Bronchial smooth muscle cell (primary cell): ENCODE measurements at places on chromosomes 3 and 15. TPM values are rescaled to one million over a fixed set of nuclear protein-coding genes. Genes with fewer than 3 reads are reported as not detected.

The TXNRD3 gene
- 14.7 and 15.0 TPM in 2 replicates for total RNA-seq

The SLC28A1 gene
- not detected in 2 replicates for total RNA-seq

The FBXW12 gene
- total RNA-seq, result not detected in 2 replicates

The SLC9C1 gene
- not detected in 2 replicates for total RNA-seq

The EOMES gene
- total RNA-seq, result not detected in 2 replicates

The UQCC5 gene
- total RNA-seq, result 8.9 and 13.4 TPM in 2 replicates

The ZNF619 gene
- 5.0 and 5.8 TPM in 2 replicates for total RNA-seq

The SLC38A3 gene
- not detected in 2 replicates for total RNA-seq

The DUOXA1 gene
- total RNA-seq, result under 0.01 TPM in 2 replicates

The SV2B gene
- total RNA-seq, result under 0.01 TPM in 2 replicates

The BMF gene
- total RNA-seq, result 3.8 and 21.8 TPM in 2 replicates

The RCCD1 gene
- 5.8 and 8.2 TPM in 2 replicates for total RNA-seq

The SEMA7A gene
- total RNA-seq, result 5.8 and 9.6 TPM in 2 replicates

The TERC gene
- 19.6 and 290 TPM in 2 replicates for total RNA-seq

The EIF2B5 gene
- total RNA-seq, result 29.9 and 32.8 TPM in 2 replicates

The ST3GAL6 gene
- 1.3 TPM in 2 replicates for total RNA-seq

The ALDH1A2 gene
- total RNA-seq, result 1.4 and 1.6 TPM in 2 replicates

The ARNT2 gene
- total RNA-seq, result 1.3 and 3.9 TPM in 2 replicates

The TBC1D5 gene
- 82.0 and 87.4 TPM in 2 replicates for total RNA-seq
